Smooth muscle cell of trachea (primary cell): ENCODE measurements at places on chromosomes 1 and 21. TPM values are rescaled to one million over a fixed set of nuclear protein-coding genes. Genes with fewer than 3 reads are reported as not detected.

PCAT6 gene
- 1.3 TPM in 1 of 2 replicates, not detected in the other for total RNA-seq

SFN gene
- 0.17 and 1.6 TPM in 2 replicates for total RNA-seq

EXO1 gene
- total RNA-seq: 2.0 and 14.7 TPM in 2 replicates

KRTAP15-1 gene
- not detected in 2 replicates for total RNA-seq

SPOCD1 gene
- total RNA-seq: 61.5 and 76.4 TPM in 2 replicates

CD1B gene
- total RNA-seq: not detected in 2 replicates

SERPINC1 gene
- 0.17 TPM in 1 of 2 replicates, not detected in the other for total RNA-seq

OR10Z1 gene
- not detected in 2 replicates for total RNA-seq

SGIP1 gene
- 26.5 and 34.6 TPM in 2 replicates for total RNA-seq

SMIM1 gene
- total RNA-seq: 2.8 and 8.1 TPM in 2 replicates

TNN gene
- total RNA-seq: not detected in 2 replicates

NUAK2 gene
- total RNA-seq: 0.87 and 2.8 TPM in 2 replicates

RHBDL2 gene
- total RNA-seq: 0.73 and 0.83 TPM in 2 replicates

OLIG2 gene
- not detected in 2 replicates for total RNA-seq

KPRP gene
- not detected in 2 replicates for total RNA-seq

PRCC gene
- 14.1 and 15.4 TPM in 2 replicates for total RNA-seq

TSPAN1 gene
- not detected in 2 replicates for total RNA-seq

C4BPB gene
- not detected in 2 replicates for total RNA-seq

SYNC gene
- total RNA-seq: 67.1 and 136 TPM in 2 replicates

MATN1 gene
- total RNA-seq: 0.33 TPM in 1 of 2 replicates, not detected in the other

C1orf226 gene
- 0.17 and 0.29 TPM in 2 replicates for total RNA-seq

OR2L5 gene
- total RNA-seq: not detected in 2 replicates

FMN2 gene
- 10.3 and 13.8 TPM in 2 replicates for total RNA-seq

IL12RB2 gene
- total RNA-seq: not detected in 2 replicates

HUNK gene
- total RNA-seq: not detected in 2 replicates

ABCG1 gene
- 4.1 and 4.5 TPM in 2 replicates for total RNA-seq

CDC42BPA gene
- 47.8 and 53.4 TPM in 2 replicates for total RNA-seq

ADGRB2 gene
- 7.4 and 25.0 TPM in 2 replicates for total RNA-seq

NKAIN1 gene
- 0.33 TPM in 1 of 2 replicates, not detected in the other for total RNA-seq

ZSWIM5 gene
- 1.3 and 2.8 TPM in 2 replicates for total RNA-seq

LRRC38 gene
- not detected in 2 replicates for total RNA-seq

A3GALT2 gene
- total RNA-seq: 0.44 TPM in 1 of 2 replicates, not detected in the other

TBX15 gene
- under 0.01 TPM in 1 of 2 replicates, not detected in the other for total RNA-seq

CYP4Z1 gene
- total RNA-seq: not detected in 2 replicates

ETV3L gene
- not detected in 2 replicates for total RNA-seq

TMEM200B gene
- 20.0 and 22.8 TPM in 2 replicates for total RNA-seq

GUK1 gene
- total RNA-seq: 465 and 500 TPM in 2 replicates

LYSMD1 gene
- 5.8 and 6.1 TPM in 2 replicates for total RNA-seq

SPRR2E gene
- not detected in 2 replicates for total RNA-seq

PIK3CD gene
- 6.3 and 6.9 TPM in 2 replicates for total RNA-seq

ADGRL4 gene
- total RNA-seq: 6.9 and 23.3 TPM in 2 replicates

ISG20L2 gene
- total RNA-seq: 4.7 and 7.4 TPM in 2 replicates

TFAP2E gene
- 0.33 and 0.44 TPM in 2 replicates for total RNA-seq

RAB7B gene
- 12.4 and 16.7 TPM in 2 replicates for total RNA-seq

P3R3URF gene
- not detected in 2 replicates for total RNA-seq

C1orf141 gene
- total RNA-seq: under 0.01 TPM in 1 of 2 replicates, not detected in the other
